ENCODE measurements at places on chromosomes 7 and 10.

- DNase-seq, result peak; percentile 89
Measured at GRCh38 chr10:128047351-128047750, 78.9 kb downstream of the MKI67 start.

DNA sequence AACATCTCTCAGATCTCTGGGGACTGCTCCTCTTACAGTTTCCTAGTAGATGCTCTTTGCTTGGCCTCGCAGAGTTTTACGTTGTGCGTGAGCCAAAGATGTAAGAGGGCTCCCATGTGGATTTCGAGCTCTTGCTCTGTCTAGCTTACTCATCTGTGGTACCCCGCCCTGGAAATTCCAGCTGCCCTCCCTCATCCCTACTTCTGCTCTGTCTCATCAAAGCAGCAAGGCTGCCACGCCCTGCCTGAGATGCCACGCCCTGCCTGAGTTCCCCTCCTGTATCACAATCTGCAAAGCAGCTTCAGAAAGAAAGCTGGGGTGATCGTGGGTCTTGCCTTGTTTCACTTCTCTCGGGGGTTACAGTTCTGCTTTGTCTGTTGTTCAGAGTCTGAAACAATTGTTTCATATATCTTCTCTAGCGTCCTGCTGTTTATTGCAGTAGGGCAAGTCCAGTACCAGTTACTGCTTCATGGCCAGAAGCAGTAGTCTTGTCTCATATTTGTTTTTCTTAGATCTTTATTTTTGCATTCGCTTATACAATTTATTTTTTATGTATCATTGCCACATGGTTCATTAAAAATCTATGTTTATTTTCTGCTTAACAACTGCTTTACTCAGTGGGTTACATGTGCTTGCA lies 36.1 kb upstream of the CCNY start:
- DNase-seq, result peak; percentile 71

DNA sequence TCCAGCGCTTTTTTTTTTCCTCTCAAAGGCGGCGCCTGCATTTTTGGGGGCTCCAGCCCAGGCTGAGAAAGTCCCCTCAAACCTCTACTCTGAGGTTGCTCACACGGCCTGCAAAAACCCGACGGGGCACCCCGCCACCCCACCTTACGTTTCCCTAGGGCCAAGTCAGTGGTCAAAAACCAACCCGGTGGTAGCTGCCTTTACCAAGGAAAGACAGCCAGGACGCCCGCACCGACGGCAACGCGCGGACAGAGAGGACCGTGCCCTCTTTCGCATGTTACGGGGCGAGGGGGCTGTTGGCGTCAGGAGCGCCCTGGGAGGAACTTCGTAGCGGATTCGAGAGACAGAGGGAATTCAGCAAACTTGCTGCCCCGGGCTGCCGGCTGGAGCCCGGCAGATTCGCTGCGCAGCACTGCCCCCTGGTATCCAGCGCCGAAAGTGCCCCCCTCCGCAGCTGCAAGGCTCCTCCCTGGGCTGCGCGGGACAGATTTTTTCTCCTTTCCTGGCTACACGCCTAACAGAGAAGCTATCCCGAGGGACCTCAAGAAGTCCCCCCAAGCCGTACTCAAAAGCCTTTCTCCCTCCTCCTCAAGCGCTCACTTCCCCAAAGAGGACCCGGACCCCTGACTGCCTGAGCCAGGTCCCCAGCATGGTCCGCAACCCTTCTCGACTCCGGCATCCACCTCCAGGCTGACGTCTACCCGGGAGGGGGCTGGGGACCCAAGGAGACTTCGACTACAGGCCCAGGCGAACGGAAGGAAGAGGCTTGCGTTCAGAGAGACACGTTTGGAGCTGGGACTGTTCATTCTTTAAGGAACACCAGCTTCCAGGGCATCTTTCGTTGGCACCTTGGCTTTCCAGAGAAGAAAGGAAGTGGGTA lies 27.7 kb upstream of the VAX1 start:
- no peak for DNase-seq

- DNase-seq, result no peak
Measured at GRCh38 chr7:85018498-85018897, 168.4 kb downstream of the SEMA3D start.

DNA sequence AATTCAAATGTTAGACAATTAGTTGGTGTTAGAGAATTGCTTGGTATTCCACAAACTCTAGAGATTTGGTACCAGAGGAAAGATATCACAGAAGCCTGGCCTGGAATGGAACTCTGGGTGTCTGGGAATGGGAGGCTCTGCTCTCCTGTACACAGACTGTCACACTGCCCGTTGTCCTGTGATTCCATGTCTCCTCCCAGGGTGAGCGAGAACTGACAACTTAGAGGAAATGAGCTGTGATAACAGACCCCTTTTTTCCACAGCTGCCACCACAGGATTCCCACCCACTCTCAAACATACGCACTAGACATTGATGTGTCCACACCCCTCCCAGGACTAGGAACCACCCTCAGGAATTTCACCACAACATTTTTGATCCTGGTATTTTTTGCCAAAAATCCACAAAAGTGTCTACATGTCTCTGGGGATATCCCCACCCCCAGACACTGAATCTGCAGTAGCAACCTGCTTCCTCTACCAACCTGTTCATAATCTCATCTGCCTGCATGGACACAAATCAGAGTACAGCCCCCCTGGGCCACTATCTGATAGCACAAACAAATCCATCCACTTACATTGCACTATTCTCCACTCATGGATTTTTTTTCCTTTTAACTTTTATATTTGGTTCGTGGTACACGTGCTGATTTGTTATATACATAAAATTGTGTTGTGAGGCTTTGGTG lies 4.7 kb downstream of the ZNF273 start:
- DNase-seq, result no peak

GRCh38 chr10:97683556-97684367 lies 3.3 kb downstream of the AVPI1 start:
- no peak for DNase-seq

DNA sequence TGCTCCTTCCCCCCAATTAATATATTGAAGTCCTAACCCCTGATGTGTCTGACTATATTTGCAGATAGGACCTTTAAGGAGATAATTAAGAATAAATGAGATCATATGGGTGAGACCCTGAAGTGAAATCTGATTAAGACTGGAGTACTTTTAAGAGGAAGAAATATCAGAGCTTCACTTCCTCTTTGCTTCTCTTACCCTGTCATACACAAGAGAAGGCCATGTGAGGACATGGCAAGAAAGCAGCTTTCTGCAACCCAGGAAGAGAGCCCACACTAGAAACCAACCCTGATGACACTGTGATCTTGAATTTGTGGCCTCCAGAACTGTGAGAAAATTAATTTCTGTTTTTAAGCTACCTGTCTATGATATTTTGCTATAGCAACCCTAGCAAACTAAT lies 44.2 kb downstream of the JMJD1C start:
- DNase-seq, result peak; percentile 31

- no peak for DNase-seq
Measured at GRCh38 chr7:69992938-69993337, 394.7 kb downstream of the AUTS2 start.

- no peak for DNase-seq
Measured at GRCh38 chr10:35184527-35185171, 58.0 kb downstream of the CREM start.

DNA sequence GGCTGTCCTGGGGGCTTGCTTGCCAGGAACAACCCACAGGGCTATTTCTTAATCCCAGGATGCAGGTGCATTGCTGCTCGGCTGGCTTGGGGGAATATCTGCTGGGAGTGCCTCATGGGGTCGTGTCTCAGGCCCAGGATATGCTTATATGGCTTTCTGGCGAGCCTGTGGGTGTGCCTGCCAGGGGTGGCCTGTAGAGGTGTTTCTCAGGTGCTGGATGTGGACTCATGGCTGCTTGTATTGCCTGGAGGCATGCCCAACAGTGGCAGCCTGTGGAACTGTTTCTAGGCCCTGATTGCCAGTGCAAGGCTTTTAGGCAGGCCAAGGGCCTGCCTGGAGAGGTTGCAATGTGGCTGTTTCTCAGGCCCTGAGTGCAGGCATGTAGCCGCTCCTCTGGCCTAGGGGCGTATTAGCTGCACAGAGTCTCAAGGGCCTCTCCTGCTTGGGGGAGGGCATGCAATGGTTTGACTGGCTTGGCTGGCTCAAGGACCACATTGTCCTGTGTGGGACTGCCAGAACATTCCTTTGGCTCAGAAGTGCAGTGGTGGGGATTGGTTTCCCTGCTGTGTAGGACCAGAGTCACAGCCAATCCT lies 202.1 kb downstream of the ATRNL1 start:
- DNase-seq, result no peak

DNA sequence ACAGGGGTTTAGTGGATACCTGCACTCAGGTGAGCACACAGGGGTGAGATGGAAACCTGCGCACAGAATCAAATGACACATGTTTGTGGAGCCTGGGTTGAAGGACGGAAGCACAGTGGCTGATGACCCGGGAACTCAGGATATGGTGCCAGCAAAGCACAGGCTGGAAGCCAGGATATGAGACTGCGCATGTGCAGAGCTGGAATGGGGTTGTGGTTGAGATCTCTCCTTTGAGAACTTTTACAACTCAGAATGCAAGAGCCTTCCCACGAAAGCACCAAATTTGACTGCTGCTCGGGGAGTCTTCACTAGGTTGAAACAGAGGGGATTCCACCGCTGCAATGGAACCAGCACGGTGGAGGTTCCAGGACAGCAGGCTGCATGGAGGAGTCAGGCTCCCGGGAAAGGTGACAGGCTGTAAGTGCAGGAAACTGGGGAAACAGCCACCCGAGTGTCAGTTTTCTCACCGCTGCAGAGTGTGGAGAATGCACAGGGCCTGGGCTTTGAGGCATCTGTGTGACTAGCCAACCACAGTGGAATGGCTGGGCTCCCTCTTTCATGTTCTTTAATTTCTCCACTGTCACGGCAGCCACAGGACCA lies 133.4 kb upstream of the TCERG1L start:
- no peak for DNase-seq

DNA sequence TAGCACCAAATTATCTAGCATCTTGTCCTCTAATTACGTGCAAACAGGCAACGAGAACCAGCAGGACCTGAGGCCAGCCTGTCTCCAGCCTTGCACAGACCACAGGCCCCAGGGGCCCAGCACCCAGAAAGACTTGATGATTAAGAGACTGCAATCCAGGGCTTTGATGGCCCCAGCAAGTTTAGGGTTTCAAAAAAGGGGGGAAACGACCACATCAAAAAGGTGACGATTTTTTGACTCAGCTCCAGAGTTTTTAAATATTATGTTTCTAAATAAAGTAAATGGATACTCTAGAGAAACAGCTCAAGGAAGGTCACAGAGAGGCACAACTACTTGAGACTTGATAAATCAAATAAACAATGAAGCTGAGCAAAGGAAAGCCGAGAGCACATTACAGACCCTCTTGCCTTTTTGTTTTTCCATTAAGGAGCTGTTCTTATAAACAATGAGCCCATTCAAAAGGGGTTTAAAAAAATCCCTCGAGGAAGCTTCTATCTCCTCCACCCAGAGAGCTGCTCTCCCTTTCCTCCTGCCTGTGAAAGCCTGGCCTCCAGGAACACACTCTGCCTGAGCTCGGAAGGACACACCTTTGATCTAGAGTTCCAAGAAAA lies 44.1 kb downstream of the GLI3 start:
- DNase-seq, result no peak

- no peak for DNase-seq
Measured at GRCh38 chr7:20475756-20476155, 139.7 kb upstream of the ABCB5 start.

GRCh38 chr10:21034241-21034640 lies 137.1 kb upstream of the NEBL start:
- no peak for DNase-seq

Data from CD4-positive, alpha-beta T cell treated with Interferon gamma for 1 hour (primary cell).